ENCODE measurements at places on chromosomes 7 and 10.

- DNase-seq, result no peak
Observed at GRCh38 chr10:70459774-70460490, 18.5 kb upstream of the NODAL start.

GRCh38 chr10:47307381-47307780, 7.4 kb downstream of the GDF10 start:
- no peak for DNase-seq

GRCh38 chr7:31640381-31640780, 46.6 kb upstream of the PPP1R17 start:
- DNase-seq, result no peak

GRCh38 chr7:94382132-94382531, 12.6 kb upstream of the COL1A2 start:
- no peak for DNase-seq

- DNase-seq, result no peak
Observed at GRCh38 chr10:72242675-72243074, 26.6 kb upstream of the ASCC1 start.

- no peak for DNase-seq
Observed at GRCh38 chr10:69068549-69068948, 19.4 kb upstream of the SRGN start.

GRCh38 chr10:113020838-113021237, 70.8 kb downstream of the TCF7L2 start:
- DNase-seq, result no peak

- DNase-seq, result no peak
Observed at GRCh38 chr7:2873146-2873545, 29.0 kb upstream of the GNA12 start.

DNA sequence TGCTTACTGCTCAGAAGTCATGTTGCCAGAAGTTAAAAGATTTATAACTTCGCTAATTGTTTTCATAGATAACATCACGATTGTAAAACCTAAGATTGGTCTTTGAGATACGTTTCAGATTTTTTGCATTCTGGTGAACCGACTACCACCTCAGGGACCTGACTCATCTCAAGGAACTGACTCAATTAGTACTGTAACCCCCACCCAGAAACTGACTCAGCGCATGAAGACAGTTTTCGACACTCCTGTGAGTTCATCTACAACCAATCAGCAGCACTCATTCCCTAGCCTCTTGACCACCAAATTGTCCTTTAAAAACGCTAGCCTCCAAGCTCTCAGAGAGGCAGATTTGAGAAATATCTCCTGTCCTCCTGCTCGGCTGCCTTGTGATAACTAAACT, 72.3 kb downstream of the ELMO1 start:
- DNase-seq, result no peak

GRCh38 chr10:3534433-3534832, 250.6 kb downstream of the KLF6 start:
- no peak for DNase-seq

- no peak for DNase-seq
Observed at GRCh38 chr10:51608211-51608610, 91.2 kb downstream of the CSTF2T start.

- DNase-seq, result peak; percentile 56
Observed at GRCh38 chr7:44638611-44639557, 32.5 kb downstream of the OGDH start.

DNA sequence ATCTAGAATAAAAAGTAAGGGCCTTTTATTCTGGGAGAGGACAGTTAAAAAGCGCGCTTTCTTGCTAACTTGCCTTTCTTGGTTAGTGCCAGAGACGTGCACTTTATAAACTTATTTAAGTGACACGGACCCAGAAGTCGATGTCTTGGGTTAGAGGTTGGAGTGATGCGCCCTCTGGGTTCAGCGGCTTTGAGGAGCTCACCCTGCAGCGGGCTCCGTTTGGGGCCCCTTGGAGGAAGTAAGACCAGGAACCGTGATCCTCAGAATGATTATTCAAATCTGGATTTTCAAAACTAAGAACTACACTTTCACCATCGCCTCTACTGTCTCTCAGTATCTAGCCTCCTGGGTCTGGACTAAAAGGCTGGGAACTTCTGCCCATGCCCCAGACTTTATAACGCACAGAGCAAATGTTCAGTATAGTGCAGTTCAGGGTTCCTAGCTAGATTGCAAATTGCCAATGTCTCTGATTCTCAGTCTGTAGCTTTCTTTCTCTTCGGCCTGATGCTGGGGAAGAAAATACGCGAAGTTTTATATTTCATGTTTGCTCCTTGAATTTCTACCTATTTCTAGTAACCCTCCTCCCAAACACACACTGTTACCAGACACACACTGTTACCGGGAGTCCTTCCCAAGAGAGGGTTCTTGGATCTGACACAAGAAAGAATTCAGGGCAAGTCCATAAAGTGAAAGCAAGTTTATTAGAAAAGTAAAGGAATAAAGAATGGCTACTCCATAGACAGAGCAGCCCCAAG, 18.6 kb upstream of the SMO start:
- DNase-seq, result no peak

- no peak for DNase-seq
Observed at GRCh38 chr7:99003419-99003818, 125.1 kb downstream of the TRRAP start.

DNA sequence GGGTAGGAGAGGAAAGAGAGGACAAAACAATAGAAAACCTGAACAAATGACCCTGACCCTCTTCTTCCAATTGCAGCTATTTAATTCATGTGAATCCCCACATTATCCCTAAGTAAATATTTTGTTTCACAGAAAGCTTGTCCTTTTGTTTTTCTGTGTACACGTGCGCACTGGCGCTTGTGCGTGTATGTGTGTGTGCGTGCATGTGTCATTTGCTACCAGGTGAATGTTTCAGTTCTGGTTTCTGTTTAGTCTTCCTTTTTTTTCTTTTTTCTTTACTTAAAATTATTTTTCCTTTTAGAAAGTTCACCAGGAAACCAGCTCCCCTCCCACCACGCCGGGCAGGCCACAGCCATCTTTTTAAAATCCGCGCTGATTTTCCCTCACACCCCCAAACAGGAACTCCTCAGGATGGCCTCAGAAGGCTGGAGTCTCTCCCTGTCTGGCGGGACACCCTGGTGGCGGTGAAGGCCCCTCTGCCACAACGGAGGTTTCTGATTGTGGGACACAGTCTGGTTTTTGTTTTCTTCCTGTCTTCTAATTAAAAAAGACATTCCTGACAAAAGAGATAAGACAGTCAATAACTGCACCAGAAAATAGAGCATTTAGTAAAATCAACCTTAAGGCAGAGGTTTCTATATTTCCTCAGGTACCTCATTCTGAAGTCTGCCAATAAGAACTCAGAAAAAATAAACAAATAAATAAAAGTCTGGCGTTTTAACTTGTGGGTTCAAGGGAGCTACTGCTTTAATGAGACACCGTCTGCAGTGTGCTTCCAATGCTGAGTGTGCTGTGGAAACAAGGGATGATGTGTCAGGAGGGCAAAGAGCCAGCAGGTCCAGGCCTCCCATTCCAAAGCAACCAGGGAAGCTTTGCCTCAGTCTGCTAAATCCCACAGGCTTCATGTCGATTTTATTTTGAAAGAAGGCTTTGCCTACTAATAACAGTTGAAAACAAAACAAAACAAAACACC, 17.4 kb downstream of the IRF5 start:
- DNase-seq, result no peak

- no peak for DNase-seq
Observed at GRCh38 chr10:109914966-109915365, 8.3 kb downstream of the XPNPEP1 start.

- peak; percentile 71 for DNase-seq
Observed at GRCh38 chr7:66114743-66115649, at the start of gene CRCP. TSS of gene CRCP (plus strand) at chr7:66114847. CDS start at chr7:66114963, 116 bp downstream.

DNA sequence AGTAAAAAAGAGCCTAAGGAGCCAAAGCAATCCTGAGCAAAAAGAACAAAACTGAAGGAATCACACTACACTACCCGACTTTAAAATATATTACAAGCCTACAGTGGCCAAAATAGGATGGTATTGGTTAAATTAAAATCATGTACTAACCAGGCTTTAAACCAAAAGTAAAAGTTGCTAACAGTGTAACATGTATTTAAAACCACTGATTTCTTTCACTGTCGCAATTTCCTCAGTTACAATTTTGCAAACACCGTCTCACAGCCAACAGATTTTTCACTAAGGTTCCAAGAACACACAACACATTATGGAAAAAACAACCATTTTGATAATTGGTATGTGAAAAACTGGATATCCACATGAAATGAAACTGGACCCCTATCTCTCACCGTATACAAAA, 74.0 kb downstream of the JMJD1C start:
- DNase-seq, result no peak

- no peak for DNase-seq
Observed at GRCh38 chr7:1455955-1456354, 3.3 kb downstream of the MICALL2 start.

GRCh38 chr10:59909815-59910214, 3.5 kb upstream of the CCDC6 start:
- DNase-seq, result no peak

DNA sequence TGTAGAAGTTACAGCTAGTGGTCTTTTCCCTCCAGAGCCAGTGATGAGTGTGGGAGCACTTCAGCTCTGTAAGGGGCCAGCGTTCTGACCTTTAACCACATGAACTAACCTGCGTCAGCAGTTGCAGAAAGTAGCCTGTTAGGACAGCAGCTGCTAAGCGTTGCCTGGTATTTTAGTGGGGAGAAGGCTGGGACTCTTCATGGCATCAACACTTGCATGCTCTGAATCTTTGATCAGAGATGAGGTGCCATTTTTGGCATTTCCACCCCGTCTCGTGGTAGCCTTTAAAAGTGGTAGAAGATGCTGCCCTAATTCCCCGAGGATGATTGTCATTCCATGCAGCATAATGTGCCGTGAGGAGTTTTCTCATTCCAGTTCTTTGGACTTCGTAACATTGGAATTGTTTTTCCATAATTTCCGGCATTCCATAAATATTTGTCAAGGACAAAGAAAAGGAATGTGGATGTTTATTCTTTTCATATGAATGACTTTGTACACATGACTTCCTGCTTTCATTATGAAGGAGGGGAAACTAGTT, 92.2 kb downstream of the AVL9 start:
- no peak for DNase-seq

DNA sequence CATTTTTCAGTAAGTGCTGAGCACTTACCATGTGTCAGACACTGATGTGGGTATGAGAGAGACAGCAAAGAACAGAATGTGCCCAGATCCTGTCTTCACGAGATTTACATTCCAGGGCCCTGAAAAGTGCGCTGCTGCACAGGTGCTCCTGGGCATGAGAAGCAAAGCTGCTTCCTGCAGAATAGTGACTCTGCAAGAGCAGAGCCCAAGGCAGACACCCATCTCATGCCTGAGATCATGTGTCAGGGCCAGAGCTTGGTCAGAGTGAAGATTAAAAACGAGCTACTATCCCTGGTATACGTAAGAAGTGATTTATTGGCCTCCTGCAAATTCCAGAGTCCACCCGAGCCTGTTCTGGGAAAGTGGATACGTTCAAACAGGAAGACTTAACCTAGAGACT, 824.4 kb downstream of the GRID1 start:
- DNase-seq, result no peak

GRCh38 chr10:121305066-121305465, 293.2 kb downstream of the FGFR2 start:
- DNase-seq, result no peak

GRCh38 chr7:2209961-2210323, 22.8 kb downstream of the MAD1L1 start:
- no peak for DNase-seq

GRCh38 chr10:13989616-13990015, 341.1 kb downstream of the FRMD4A start:
- no peak for DNase-seq

DNA sequence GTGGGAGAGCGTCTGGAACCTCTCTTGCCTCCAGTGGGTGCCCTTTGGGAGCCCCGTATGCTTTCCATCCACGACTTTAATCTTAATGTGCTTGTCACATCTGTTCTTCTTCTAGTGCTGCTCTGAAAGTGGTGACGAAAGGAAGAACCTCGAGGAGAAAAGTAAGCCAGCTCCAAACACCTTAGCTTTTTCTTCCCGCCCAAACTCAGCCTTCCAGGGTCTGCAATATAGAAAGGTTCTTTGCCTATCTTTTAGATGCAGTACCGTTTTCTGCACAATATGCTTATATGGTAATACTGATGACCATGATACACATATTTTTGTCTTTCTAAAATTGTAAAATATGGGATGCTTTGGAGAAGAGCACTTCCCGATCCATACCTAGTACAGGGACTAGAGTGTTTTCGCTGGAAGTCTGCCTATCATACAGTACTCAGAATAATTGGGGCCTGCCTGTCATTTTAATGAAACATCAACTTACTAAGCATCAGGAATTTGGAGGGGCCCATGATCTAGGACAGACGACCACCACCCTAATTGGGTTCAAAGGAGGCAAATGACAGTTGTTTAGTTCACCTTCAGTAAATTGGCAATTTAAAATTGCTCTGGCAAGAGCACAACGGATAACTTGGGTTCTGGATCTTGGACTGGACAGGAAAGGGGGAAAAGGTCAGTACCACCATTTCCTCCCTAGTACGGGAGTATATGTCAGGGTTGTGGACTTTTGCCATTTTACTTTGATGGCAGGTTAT, 884 bp downstream of the RINT1 start:
- DNase-seq, result no peak

DNA sequence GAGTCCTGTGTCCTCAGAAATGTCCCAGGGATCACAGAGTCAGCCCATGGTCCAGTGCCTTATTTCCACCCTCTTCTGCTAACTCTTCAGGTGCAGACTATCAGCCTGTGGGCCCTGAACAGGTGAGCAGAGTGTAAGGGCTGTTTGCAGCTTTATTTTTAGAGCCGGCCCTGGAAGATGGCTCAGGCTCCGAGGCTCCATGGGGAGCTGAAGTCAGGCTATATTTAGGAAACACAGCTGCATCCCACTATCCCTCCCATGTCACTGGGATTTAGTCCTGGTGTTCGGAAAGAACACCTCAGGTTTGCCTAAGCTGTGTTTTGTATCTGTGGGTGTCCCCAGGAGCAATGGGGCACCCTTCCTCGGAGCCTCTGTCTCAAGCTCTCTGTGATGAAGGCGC, 126.9 kb downstream of the RPS24 start:
- DNase-seq, result no peak

GRCh38 chr7:21028599-21028998, 241.9 kb upstream of the SP8 start:
- no peak for DNase-seq

GRCh38 chr7:149333321-149333717, 71.3 kb downstream of the ZNF783 start:
- no peak for DNase-seq

DNA sequence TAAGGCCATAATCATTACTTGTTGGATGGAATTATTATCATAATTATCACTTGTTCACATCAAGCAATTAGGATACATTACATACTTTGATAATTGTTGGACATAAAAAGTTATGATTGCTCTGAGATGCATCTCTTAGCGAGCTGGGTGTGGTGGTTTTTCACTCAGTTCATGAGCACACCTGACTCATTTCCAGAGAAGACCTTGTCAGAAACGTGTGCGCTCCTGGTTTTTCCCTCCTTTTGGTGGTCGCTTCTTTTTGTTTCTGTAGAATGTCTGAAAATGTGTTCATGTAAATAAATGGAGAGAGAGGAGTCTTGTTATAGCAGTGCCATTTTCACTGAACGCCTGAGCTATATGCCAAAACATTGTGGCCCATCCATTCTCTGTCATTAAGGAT, 141.3 kb downstream of the PAXIP1 start:
- DNase-seq, result no peak
